ENCODE measurements at places on chromosomes 2 and 18. TPM values are rescaled to one million over a fixed set of nuclear protein-coding genes. Genes with fewer than 3 reads are reported as not detected.

GRCh38 chr2:160194351-160194750 is 5.7 kb downstream of the ITGB6 start:
- DNase-seq, result no peak

DNA sequence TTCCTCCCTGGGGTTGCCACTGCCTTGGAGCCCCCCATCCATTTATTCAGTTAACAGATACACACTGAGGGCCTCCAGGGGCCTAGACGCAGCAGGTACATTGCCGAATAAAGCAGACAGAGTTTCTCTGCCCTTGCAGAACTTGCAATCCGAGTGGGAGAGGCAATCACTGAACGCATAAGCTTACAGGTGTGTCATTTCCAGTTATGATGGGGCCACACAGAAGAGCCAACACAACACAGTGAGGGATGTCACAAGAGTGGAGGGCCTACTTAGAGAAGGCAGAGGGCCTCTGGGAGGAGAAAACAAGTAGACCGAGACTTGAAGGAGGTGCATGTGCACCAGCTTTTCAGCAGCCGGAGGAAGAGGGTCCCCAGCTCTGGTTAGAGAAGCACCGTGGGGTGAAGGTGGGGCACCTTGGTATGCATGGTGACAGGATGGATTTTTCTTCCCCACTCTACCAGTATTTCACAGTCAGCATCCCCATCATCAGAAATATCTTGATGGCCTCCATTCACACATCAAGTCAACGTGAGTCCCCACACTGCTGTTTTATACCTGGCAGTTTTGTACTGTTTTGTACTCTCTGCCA is 150.9 kb downstream of the SMAD7 start:
- peak; percentile 3 for DNase-seq

- DNase-seq, result no peak
Measured at GRCh38 chr18:57603871-57604270, 17.4 kb upstream of the FECH start.

DNA sequence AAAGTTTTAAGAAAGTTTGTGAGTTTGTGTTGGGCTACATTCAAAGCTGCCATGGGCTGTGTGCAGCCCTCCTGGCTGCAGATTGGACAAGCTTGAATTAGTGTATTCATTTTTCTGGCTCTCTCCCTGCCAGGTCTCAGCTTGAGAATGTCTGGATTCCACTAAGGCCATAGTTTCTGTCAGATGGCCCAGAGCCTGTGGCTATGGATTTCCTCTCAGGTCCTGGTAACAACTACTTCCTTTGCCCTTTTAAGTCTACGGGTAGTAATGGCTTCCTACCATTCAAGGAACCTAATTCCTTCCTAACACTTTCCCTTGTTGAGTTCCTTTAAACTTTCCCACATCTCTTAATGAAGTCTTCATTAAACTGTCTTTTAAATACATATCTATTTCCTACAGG is 24.3 kb upstream of the PSMD14 start:
- DNase-seq, result no peak

DNA sequence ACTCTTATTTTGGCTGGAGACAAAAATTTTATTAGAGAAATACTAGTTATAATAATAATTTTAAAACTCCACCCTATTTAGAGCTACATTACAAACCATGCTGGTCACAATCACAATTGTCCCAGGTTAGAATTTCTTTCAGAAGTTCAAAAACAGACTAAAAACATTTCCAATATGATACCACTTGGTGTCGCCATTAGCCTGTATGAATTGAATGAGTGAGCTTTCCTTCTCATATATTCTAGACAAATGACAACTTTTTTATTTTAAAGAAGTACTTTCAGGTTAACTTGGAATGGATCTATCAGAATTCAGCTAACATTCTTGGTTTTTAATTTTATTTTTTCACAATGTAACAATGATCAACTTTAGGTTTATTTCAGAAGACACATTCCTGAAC is 48.0 kb downstream of the SERPINB8 start:
- DNase-seq, result no peak

DNA sequence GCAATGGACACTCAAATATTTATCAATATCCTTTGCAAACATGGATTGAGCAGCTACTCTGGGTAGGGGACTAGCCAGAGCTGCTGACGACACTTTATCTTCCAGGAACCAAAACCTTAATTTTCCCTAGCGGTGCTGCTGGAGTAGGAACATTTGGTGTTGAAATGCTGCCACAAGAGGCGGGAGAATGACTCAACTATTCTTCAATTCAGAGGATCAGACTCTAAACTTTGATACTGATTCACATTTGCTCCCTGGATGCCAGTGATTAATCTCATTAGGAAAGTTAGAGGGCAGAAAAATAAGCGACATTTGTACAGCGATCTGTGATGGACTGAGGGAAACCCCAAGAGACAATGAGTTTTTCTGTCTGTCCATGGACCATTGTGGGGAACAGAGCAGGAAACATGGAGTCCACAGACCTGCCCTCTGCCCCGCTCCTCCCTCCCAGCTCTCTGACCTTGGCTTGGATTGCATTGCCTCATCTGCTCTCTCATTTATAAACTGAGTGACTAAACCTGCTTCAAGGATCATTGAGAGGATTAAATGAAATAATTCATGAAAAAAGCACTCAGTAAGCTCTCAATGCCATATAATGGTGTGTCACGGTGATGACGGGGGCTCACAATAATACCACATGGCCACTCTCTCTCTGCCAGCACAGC is 12.6 kb upstream of the EPB41L3 start:
- peak; percentile 27 for DNase-seq

DNA sequence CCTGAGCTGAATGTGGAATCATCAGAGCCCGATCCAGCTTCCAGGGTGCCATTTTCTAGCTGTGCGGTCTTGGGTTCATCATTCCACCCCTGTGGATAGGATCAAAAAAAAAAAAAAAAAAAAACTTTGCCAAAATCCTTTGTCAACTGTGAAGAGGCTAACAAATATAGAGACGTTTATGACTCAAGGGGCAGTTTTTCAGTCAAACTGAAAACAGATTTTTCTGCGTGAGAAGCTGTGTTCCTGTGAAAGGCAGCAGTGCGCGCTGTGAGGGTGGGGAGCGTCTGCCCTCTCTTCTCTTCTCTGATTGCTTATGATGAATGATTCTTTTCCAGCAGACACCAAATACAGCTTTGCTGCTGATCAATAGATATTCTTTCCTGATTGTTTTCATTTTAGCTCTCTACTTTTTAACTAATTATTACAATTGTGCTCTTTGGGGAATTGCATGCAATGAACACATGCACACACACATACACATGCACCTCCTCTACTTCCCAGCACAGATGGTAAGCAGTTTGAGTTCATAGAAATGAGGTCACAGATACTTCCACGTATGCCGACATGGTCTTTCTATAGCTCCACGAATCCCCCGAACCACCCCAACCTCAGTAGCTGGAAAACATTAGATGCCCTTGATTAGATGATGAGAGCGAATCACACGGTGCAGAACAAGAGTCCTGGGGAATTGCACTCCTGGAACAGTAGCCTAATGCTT is 175.4 kb downstream of the NRP2 start:
- no peak for DNase-seq

- DNase-seq, result peak; percentile 40
Measured at GRCh38 chr2:46134531-46135227, 162.5 kb upstream of the EPAS1 start.

GRCh38 chr2:158717366-158718195 is 77.5 kb upstream of the DAPL1 start:
- DNase-seq, result no peak

- no peak for DNase-seq
Measured at GRCh38 chr18:5476961-5477800, 66.6 kb downstream of the EPB41L3 start.

DNA sequence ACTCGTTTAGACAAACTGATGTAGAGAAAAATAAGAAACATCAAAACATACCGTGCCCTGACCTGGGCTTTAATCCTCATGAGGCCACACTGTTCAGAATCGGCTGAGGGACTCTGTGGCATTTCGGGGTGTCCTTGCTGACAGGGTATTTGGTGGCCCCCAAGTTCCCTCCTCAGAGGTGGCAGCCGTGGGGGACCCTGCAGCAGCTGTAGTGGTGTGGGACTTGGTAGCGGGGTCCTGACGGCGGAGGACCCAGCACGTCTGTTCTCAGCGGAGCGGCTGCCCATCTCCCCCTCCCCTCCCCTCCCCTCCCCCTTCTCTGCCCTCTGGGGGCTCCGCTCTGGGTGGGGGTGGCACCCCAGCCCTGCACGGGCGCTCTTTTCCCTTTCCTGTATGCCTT is 18.4 kb downstream of the KCNG2 start:
- no peak for DNase-seq

- no peak for DNase-seq
Measured at GRCh38 chr18:21047126-21047525, 64.5 kb downstream of the ROCK1 start.

DNA sequence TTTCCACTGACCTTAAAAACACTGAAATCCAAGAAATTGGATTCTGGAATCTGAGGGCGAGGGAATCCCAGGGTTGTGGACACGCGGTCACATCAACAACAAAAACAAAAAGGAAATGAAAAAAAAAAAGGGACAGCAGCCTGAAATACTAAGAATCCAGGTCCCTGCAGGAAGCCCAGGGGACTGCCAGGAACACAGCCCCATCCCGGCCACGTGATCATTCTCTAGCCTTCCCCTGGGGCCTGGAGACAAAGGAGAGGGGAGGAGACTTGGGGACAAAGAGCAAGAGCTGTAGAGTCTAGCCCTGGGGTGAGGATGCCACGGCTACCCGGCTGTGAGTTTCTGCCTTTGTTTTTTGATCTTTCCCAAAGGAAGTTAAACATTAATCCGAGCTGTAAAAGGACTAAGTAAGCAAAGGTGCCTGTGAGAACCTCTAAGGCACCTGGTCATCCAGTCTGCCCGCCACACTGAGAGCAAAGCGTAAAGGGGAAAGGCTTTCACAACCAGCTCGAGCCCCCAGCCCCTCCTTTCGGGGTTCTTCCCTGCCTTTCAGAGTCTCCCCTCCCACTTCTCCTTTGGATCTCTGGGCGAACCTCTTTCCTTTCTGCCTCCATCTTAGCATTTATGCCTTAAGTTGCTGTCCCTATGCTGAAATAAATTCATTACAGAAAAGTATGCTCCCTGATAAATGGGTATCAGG is 57.9 kb upstream of the MSH2 start:
- DNase-seq, result peak; percentile 29

- DNase-seq, result peak; percentile 8
Measured at GRCh38 chr2:239601201-239601851, 200.5 kb upstream of the HDAC4 start.

GRCh38 chr2:241935314-241935713 is 65.8 kb downstream of the RTP5 start:
- DNase-seq, result peak; percentile 4

GRCh38 chr2:168961450-168962229 is 60.5 kb downstream of the G6PC2 start:
- DNase-seq, result no peak

DNA sequence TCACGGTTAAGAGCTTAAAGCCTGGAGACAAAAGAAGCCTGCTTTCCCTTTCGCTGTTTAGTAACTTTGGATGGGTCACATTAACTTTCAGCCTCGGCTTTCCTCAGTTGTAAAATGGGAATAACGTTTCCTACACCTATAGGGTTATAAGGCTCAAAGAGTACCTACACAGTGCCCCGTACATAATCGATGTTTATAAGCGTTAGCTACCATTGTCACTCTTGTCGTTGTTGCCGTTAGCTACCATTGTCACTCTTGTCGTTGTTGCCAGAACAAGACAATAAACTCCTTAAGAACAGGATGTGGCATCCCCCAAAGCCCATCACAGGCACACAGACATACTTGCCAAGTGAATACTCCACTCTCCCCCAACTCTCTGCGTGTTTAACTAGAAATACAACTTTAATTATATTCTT is 901 bp upstream of the MFSD6 start:
- no peak for DNase-seq

DNA sequence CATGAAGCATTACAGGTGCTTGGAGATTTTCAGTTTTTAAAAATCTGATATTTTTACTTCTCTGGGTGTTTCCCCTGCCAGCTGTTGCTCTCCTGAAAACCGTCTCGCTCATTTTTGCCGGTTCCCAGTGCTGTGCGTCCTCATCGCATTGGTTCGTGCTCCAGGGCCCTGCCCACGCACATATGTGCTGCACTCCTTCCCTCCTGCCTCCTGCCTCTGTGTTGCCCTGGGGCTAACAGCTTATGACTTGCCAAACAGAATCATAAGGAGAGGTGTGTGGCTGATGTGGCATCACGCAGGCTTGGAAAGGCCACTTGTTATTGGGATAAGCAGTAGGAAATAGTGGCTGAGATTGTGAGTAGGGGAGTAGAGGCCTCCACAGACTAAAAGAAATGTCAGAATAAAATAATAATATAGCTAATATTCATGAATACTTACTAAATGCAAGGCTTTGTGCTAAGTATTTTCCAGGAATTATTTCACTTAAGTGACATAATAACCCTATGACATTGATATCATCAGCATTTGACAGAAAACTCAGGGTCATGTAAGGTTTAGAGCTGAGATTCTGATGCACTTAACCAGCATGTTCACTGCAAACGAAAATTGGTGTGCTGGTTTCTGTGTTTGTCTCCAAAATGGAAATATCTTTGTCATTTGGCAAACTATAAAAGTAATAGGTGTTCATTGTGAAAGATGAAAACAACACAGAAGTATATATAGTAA is 53.5 kb downstream of the SLC4A1AP start:
- DNase-seq, result peak; percentile 71

GRCh38 chr2:105298017-105298416 is 31.5 kb downstream of the TGFBRAP1 start:
- DNase-seq, result no peak

DNA sequence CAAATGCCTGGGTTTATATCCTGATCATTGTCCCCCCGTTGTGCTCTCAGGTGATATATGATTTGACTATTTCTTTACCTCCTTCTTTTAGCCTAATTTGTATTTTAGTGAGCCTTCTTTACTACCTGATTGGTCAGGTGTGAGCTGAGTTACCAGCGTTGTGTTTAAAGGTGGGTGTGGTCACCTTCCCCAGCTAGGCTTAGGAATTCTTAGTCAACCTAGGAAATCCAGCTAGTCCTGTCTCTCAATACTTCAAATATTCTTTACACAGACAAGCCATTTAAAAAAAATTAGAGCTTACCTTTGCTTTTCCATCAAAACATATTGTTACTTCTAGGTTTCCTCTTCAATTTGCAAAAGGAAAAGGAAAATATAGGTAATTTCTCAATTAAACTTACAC is 30.2 kb downstream of the KYNU start:
- DNase-seq, result no peak

GRCh38 chr2:226701052-226701451 is 98.6 kb downstream of the IRS1 start:
- no peak for DNase-seq

Gene DSG1
- 0.14 TPM for total RNA-seq

Gene DLX2
- total RNA-seq, result not detected

Gene ABCB11
- not detected for total RNA-seq

Gene MOGAT1
- not detected for total RNA-seq

Gene CRYGD
- total RNA-seq, result not detected

Gene UGT1A10
- total RNA-seq, result not detected

Gene SCN9A
- total RNA-seq, result 14.2 TPM

Gene CCDC74B
- total RNA-seq, result 34.7 TPM

Gene ARHGAP25
- total RNA-seq, result 6.5 TPM

Gene LHCGR
- total RNA-seq, result not detected

Gene EVA1A
- total RNA-seq, result 2.3 TPM

Gene AKAIN1
- total RNA-seq, result not detected

Gene PSME4
- 76.7 TPM for total RNA-seq

Gene OSBPL6
- 2.3 TPM for total RNA-seq
